A549 treated with ZK216348 at 1 μM for 4 hours (cell line): ENCODE measurements at places on chromosomes 16 and 17. TPM values are rescaled to one million over a fixed set of nuclear protein-coding genes. Genes with fewer than 3 reads are reported as not detected.

MYCBPAP gene
- total RNA-seq = 0.08 to 1.1 TPM (median 0.53 TPM) in 5 replicates

TM4SF5 gene
- 0.44 to 1.2 TPM (median 0.78 TPM) in 5 replicates for total RNA-seq

ABCC3 gene
- total RNA-seq = 97.9 to 174 TPM (median 149 TPM) in 5 replicates

GRAPL gene
- total RNA-seq = not detected in 5 replicates

SLC35G6 gene
- total RNA-seq = not detected in 5 replicates

NAGLU gene
- 24.4 to 48.2 TPM (median 44.7 TPM) in 5 replicates for total RNA-seq

NPIPB8 gene
- total RNA-seq = not detected in 5 replicates

OTOP3 gene
- not detected in 5 replicates for total RNA-seq

C17orf100 gene
- 1.6 to 3.1 TPM (median 2.9 TPM) in 5 replicates for total RNA-seq

TGFB1I1 gene
- total RNA-seq = 37.2 to 57.8 TPM (median 42.0 TPM) in 5 replicates

MPV17L gene
- 4.1 to 5.9 TPM (median 5.7 TPM) in 5 replicates for total RNA-seq

IL21R gene
- total RNA-seq = 0.05 TPM in 1 of 5 replicates, not detected in the others

GP1BA gene
- total RNA-seq = not detected in 5 replicates

SEPTIN1 gene
- total RNA-seq = 1.9 to 2.3 TPM (median 2.2 TPM) in 5 replicates

CNEP1R1 gene
- total RNA-seq = 11.0 to 23.6 TPM (median 20.2 TPM) in 5 replicates

RDM1 gene
- 2.7 to 6.7 TPM (median 3.7 TPM) in 5 replicates for total RNA-seq

USP22 gene
- total RNA-seq = 99.9 to 140 TPM (median 121 TPM) in 5 replicates

ATP6V0A1 gene
- 23.9 to 47.5 TPM (median 44.9 TPM) in 5 replicates for total RNA-seq

SETD1A gene
- 12.6 to 22.9 TPM (median 21.6 TPM) in 5 replicates for total RNA-seq

CD300E gene
- not detected in 5 replicates for total RNA-seq

MRPS34 gene
- total RNA-seq = 152 to 266 TPM (median 257 TPM) in 5 replicates

CD300LG gene
- not detected in 5 replicates for total RNA-seq

ADAMTS18 gene
- total RNA-seq = 0.07 TPM in 1 of 5 replicates, not detected in the others

KRT27 gene
- not detected in 5 replicates for total RNA-seq

EVPLL gene
- not detected in 5 replicates for total RNA-seq

NPIPB4 gene
- total RNA-seq = 23.3 to 30.9 TPM (median 26.0 TPM) in 5 replicates

B4GALNT2 gene
- 0.18 to 0.57 TPM (median 0.45 TPM) in 5 replicates for total RNA-seq

CSH2 gene
- total RNA-seq = not detected in 5 replicates

GJD3 gene
- 0.73 to 1.6 TPM (median 0.88 TPM) in 5 replicates for total RNA-seq

NF1 gene
- total RNA-seq = 14.0 to 22.1 TPM (median 19.5 TPM) in 5 replicates

CENPX gene
- 139 to 201 TPM (median 179 TPM) in 5 replicates for total RNA-seq

GRAP gene
- 0.22 to 1.2 TPM (median 0.34 TPM) in 5 replicates for total RNA-seq

C16orf96 gene
- total RNA-seq = 0.04 to 0.06 TPM in 2 of 5 replicates, not detected in the others

PYDC1 gene
- not detected in 5 replicates for total RNA-seq

GLOD4 gene
- 95.5 to 171 TPM (median 96.4 TPM) in 5 replicates for total RNA-seq

CCDC40 gene
- total RNA-seq = 4.5 to 8.1 TPM (median 7.3 TPM) in 5 replicates

CTF1 gene
- 0.14 to 0.32 TPM (median 0.30 TPM) in 3 of 5 replicates, not detected in the others for total RNA-seq

ADAP2 gene
- total RNA-seq = 2.2 to 4.4 TPM (median 3.1 TPM) in 5 replicates

CEP295NL gene
- total RNA-seq = 0.21 to 0.64 TPM (median 0.64 TPM) in 5 replicates

RGS11 gene
- total RNA-seq = 2.2 to 7.1 TPM (median 4.4 TPM) in 5 replicates

AURKB gene
- total RNA-seq = 144 to 164 TPM (median 152 TPM) in 5 replicates

SPNS2 gene
- 7.0 to 12.1 TPM (median 10.4 TPM) in 5 replicates for total RNA-seq

SLFN12L gene
- not detected in 5 replicates for total RNA-seq

DYNLRB2 gene
- 0.69 to 0.93 TPM in 2 of 5 replicates, not detected in the others for total RNA-seq

TMEM114 gene
- not detected in 5 replicates for total RNA-seq

CHST4 gene
- total RNA-seq = not detected in 5 replicates

C1QTNF8 gene
- not detected in 5 replicates for total RNA-seq

TEX14 gene
- total RNA-seq = 0.06 to 0.21 TPM (median 0.13 TPM) in 4 of 5 replicates, not detected in the other

ACSF2 gene
- total RNA-seq = 11.3 to 16.0 TPM (median 13.0 TPM) in 5 replicates

ARHGDIA gene
- total RNA-seq = 606 to 641 TPM (median 628 TPM) in 5 replicates

TNFRSF17 gene
- not detected in 5 replicates for total RNA-seq

SMPD3 gene
- total RNA-seq = 0.08 to 0.33 TPM (median 0.15 TPM) in 5 replicates

PALB2 gene
- total RNA-seq = 9.6 to 13.3 TPM (median 10.5 TPM) in 5 replicates

KCTD5 gene
- total RNA-seq = 31.5 to 44.6 TPM (median 42.6 TPM) in 5 replicates
